ENCODE measurements at places on chromosomes 6 and 20.

- no peak for DNase-seq
These were observed 36.4 kb downstream of the SPATA2 start for GRCh38 chr20:49878977-49879376.

- DNase-seq = no peak
These were observed 34.3 kb downstream of the PRSS35 start for GRCh38 chr6:83546636-83547035.

GRCh38 chr6:138287144-138287955 is 69.1 kb upstream of the PBOV1 start:
- no peak for DNase-seq

DNA sequence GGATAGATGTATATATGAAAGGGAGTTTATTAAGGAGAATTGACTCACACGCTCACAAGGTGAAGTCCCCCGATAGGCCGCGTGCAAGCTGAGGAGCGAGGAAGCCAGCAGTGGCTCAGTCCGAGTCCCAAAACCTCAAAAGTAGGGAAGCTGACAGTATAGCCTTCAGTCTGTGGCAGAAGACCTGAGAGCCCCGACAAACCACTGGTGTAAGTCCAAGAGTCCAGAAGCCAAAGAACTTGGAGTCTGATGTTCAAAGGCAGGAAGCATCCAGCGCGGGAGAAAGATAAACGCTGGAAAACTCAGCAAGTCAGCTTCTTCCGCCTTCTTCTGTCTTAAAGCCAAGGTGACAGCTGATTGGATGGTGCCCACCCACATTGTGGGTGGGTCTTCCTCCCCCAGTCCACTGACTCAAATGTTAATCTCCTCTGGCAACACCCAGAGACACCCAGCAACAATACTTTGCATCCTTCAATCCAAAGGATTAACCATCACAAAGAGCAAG is 102.6 kb upstream of the GJE1 start:
- no peak for DNase-seq

GRCh38 chr20:21241406-21241805 is 61.7 kb upstream of the XRN2 start:
- no peak for DNase-seq

DNA sequence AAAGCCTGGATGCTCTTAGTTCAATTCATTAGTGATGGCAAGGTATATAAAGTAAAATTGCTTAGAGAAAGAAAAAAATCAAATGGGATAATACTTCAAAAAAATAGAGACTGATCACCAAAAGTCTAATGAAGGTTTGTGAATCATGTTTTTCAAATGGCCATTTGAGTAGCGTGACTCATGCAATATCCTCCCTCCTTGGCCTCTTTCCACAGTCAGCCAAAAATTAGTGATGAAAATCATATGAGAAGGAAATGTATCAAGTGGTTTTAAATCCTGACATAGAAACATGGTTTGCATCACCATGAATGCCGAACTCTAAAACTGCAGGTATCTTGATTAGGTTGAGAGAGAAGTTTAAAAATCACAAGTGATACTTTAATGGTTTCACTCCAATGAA is 1.2 kb upstream of the COL19A1 start:
- peak; percentile 14 for DNase-seq

DNA sequence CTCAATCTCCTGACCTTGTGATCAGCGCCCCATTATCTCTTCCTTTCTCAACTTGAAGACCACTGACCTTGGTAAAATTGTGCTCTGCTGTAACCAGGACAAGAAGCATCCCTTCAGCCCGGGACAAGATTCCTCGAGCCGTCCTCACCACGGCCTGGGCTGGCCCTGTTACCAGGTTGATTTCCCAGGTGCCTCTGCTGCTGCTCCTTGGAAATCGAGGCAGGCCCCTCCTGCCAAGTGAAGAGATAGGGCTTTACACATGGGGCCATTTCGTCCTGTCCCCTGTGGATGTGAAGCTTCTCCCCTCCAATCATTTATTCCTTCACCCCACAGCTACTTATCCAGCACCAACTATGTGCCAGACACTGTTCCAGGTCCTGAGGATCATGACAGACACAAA is 21.5 kb downstream of the RAB44 start:
- no peak for DNase-seq

- DNase-seq = no peak
These were observed 31.3 kb upstream of the BTN3A2 start for GRCh38 chr6:26333476-26334297.

DNA sequence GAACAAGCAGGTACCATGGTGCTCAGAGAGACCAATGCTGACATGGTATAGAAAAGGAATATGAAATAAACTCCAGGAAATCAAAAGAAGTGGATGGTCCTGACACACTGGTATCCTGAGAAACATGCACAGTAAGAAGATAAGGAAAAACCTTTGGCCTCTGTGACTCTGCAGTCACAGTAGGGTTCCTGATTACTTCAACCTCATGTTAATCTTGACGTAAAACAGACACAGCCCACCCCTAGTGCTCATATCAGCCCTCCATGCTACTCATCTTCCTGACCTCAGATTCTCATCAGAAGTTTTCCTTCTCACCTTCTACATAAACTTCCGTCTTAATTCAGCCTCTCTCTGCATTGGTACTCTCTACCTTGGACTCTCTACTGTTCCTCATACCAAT is 240.9 kb downstream of the PKHD1 start:
- no peak for DNase-seq

DNA sequence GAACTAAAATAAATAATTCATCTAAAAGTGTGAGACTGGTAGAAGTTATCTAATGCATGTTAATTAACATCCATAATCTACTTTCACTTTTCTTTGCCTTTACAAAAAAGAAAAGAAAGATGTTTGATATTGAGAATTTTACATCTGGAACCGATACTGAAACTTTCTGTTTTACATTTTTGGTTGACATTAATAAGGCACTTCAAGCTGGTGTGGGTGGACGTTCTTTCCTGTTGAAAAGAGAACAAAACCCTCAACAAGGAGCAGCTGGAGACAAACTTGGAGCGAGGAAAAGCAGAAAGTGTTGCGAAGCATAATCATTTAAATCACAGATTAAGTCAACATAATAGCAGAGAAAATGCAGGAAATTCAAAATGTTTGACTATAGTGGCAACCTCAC is 575.2 kb upstream of the ADGRB3 start:
- no peak for DNase-seq

DNA sequence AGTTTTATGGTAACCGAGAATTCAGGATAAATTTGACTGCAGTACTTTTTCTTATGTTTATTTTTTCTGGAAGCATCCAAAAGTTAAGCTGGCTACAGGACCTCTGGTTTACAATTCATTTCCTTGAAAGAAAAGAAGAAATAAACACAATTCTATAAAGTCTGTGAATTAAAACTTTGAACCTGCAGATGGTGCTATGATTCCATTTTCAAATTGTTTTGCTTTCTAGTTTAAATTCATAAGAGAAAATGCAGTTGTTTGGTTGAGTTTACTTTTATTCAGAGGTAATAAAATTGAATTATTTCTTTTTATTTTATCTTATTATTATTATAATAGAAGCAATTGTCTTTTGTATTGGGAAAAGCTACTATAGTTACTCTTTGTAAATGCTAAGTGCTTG is 1.8 kb upstream of the VIP start:
- no peak for DNase-seq

GRCh38 chr6:157096522-157096921 is 226.8 kb downstream of the TMEM242 start:
- no peak for DNase-seq

- no peak for DNase-seq
These were observed 362.1 kb downstream of the SAMD5 start for GRCh38 chr6:147870506-147871110.

GRCh38 chr20:57214427-57214826 is 52.0 kb downstream of the BMP7 start:
- no peak for DNase-seq

DNA sequence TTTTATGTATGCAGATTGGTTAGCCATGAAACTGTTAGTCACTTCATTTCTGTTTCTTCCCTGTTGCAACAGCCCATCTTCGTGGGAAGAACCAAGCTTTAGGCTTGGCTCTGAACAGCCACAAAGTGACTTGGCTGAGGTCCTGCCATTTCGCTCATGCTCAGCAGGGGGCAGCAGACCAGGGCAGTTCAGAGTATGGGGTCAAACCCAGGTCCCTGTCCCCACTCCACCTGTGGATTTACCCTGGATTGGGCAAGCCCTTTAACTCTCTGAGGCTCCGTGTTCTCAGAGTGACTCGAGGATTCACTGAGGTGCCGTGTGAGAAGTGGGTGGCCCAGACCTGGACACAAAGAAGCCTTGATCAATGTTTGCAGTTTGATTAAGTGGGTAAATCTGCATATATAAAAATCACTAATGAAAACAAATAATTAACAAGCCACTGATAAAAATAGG is 19.8 kb upstream of the MAP1LC3A start:
- DNase-seq = peak; percentile 39

GRCh38 chr6:151440930-151441329 is 11.0 kb downstream of the RMND1 start:
- no peak for DNase-seq

DNA sequence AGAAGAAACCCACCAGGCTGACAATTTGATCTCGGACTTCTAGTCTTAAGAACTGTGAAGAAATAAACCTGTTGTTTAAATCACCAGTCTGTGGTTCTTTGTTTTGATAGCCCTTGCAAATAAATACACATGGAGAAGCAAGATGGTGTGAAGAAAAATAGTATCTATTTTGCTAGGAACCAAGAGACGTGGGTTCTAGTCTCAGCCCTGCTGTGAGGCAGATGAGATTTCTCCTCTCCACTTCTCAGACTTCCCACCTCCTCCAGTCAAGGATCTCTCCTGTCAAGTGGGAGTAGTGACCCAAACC is 294.9 kb upstream of the JARID2 start:
- no peak for DNase-seq

DNA sequence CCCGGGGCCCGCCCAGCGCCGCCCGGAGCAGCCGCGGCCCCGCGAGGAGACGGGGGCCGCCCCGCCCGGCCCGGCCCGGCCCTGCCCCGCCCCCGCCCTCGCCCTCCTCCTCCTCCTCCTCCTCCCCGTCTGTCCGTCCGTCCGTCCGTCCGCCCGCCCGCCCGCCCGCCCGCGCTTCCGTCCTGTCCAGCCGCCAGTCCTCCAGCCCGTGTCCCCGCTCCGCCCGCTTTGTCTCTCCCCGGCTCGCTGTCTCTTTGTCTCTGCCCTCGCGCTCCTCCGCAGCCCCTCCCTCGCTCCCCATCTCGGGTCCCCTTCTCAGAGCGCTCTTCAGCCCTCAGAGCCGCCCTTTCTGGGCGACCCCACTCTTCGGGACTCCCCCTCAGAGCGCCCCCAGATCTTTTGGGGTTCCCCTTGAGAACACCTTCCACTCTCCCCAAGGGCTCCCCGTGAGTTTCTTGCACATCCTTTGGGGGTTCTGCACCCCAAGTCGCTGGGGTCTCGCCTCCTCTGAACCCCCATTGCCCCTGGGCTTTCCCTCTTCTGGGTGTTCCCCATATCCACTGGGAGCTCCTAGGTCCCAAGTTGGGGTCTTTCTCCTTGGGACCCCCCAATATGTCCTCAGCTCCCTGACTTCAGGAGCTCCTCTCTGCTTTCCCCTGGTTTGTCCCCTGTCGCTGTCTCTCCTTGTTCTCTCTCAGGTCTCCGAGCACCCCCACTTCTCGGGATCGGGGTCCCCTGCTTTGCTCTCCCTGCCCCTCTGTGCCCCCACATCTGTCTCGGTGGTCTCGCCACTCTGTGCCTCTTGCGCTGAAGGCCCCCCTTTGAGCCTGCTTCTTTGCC is 79.5 kb upstream of the MYL9 start:
- DNase-seq = no peak

GRCh38 chr6:51005779-51006178 is 187.1 kb downstream of the TFAP2B start:
- no peak for DNase-seq

DNA sequence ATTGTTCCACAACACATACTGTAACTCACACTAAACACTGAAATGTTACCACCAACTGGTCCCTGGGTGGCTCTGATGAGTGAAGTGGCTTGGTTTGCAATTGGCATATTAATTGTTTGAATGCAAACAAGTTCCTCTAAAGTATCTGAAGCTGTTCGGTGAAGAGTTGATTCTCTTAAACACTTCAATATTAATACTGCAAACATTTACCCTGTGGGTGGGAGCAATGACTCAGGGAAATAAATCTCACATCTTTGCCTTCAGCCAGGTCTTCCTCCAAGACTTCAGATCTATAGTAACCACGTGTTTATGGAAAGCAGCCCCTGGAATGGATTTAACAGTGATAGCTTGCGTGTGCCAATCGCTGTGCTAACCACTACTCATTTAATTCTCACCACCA is 176.0 kb downstream of the MAFB start:
- DNase-seq = no peak

DNA sequence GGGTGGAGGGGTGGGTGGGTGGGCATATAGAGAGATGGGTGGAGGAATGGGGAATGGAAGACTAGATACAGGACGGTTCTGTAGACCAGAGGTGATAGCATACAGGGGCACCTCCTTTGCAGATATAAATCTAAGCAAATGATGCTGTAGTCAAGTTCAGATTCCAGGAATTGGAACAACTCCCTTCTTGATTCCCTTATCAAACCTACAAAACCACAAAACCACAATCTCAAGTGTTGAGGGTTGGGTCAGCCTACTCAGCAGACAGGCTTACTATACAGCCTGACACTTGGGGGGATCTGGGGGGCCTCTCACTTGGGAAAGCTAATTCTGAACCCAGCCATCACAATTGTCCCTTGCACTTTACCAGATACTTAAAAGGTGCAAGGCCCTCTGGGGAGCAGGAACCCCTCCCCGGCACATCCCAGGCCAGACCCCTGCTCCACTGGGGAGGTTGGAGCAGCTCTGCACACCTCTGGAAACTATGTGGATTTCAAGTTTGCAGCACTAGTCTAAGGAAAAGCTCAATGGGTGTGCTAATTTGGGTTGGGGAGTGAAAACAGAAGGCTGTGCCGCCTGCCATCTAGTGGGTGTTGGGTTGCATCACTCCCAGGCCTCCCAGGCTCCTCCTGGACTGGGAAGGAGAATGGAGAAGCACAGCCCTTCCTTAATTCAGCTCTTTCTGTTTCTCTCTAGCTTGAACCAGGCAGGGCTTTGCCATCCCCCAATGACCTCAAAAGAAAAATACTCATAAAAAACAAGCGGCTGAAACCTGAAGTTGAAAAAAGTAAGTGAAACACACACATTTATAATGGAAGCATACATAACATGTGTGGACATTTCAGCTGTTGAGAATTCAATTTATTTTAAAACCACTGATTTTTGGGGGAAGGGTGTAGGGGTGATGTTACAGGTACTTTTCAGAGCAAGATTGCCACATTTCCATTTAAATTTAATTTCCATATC is 121.2 kb upstream of the LAMP5 start:
- peak; percentile 43 for DNase-seq

- peak; percentile 19 for DNase-seq
These were observed 220.2 kb downstream of the ATXN1 start for GRCh38 chr6:16540804-16541752.

DNA sequence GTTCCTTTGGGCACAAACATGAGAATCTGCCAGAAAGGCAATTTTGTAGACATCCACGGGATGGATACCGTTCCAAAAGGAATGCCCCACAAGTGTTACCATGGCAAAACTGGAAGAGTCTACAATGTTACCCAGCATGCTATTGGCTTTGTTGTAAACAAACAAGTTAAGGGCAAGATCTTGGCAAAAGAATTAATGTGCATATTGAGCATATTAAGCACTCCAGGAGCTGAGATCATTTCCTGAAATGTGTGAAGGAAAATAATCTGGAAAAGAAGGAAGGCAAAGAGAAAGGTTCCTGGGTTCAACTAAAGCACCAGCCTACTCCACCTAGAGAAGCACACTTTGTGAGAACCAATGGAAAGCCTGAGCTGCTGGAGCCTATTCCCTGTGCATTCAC is 103.9 kb upstream of the ARG1 start:
- no peak for DNase-seq
